Hematopoietic multipotent progenitor cell (in vitro differentiated cells): ENCODE measurements at places on chromosomes 12 and 14.

DNA sequence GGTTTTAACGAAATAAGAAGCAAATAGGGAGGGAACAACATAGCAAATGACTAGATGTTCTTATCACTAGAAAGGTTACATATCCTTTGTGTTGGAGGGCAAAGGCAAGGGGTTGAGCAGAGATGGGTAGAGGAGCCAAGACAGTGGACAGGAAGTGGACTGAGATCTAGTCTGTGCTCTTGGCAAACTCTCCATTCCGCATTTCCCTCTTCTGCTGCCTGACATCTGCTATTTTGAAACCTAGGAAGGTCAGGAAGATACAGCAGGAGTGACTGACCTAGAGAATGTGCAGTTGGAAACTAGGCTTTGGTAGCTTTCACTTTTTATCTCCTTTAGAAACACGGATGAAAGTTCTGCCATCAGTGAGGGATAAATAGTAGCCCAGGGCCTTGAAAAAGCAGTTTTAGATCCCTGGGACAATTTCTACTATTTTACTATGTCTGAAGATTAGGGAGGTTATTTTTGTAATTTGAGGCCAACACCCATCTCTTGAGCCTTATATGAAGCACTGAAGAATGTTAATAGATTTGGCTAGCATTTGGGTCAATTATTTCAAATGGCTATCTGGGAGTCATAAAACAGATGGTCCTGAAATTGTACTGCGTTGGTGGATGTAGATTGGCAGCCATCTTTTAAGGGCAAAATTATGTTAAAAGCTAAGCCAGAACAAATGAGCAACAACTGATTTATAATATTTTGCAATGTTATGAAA is 410.3 kb downstream of the PCNX1 start:
- no peak for DNase-seq

GRCh38 chr12:6404390-6404789 is 20.4 kb downstream of the LTBR start:
- no peak for DNase-seq

GRCh38 chr12:103572312-103573045 is 14.6 kb upstream of the STAB2 start:
- DNase-seq: no peak

GRCh38 chr12:88247241-88247643 is 105.1 kb downstream of the TMTC3 start:
- DNase-seq: no peak

- DNase-seq: no peak
These were observed 232.1 kb downstream of the MON2 start for GRCh38 chr12:62698701-62699101.

DNA sequence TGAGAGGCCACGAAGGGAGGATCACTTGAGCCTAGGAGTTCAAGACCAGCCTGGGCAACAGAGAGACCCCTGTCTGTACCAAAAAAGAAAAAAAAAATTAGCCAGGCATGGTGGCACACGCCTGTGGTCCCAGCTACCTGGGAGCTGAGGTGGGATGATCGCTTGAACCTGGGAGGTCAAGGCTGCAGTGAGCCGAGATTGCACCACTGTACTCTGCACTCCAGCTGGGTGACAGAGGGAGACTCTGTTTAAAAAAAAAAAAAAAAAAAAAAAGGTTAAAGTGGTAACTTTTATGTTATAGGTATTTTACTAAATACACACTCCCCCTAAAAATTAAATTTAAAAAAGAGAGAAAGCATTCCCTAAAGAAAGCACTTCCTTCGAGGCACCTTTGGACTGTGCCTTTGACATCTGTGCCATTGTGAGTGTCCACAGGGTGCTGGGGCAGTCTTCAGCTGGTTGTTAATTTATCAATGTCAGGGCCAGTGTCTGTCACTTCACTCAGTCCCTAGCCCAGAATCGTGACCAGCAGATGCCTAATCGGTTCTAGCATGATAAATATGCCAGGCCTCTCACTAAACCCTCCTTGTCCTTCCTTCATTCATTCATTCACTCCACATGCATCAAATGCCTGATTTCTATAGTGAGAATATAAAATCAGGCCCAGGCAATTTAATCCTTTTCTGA is 63.1 kb downstream of the B4GALNT3 start:
- DNase-seq: no peak
